ENCODE measurements at places on chromosomes 1 and 21. TPM values are rescaled to one million over a fixed set of nuclear protein-coding genes. Genes with fewer than 3 reads are reported as not detected.
A peak's percentile ranks its signal among the peaks of the same experiment; 100 is the strongest.

Gene OLIG1
- not detected for total RNA-seq

Gene KPNA6
- 44.2 TPM for total RNA-seq

GRCh38 chr1:85146972-85147359, 53.9 kb downstream of the SYDE2 start:
- peak; percentile 17 for DNase-seq

- no peak for DNase-seq
Measured at GRCh38 chr1:187396929-187397796, 568.4 kb downstream of the PLA2G4A start.

Gene TNNT2
- total RNA-seq, result not detected

DNA sequence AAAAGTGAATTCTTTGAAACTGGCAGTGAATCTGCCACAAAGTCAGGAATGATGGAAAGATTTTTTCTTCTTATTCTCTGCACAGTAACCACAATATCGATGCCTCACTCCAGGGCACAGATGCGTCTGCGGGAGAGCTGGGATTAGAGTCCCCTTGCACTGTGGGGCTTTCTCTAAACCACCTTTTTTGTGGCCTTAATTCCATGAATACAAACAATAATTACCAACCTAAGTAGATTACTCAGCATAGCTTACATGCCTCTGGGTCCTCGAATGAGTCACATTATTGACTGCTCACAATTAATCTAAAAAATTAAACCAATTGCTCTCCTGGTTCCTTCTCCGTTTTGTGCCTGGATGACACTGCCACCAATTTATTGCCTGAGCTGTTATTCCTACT, 125.8 kb downstream of the KAZN start:
- DNase-seq, result peak; percentile 62

DNA sequence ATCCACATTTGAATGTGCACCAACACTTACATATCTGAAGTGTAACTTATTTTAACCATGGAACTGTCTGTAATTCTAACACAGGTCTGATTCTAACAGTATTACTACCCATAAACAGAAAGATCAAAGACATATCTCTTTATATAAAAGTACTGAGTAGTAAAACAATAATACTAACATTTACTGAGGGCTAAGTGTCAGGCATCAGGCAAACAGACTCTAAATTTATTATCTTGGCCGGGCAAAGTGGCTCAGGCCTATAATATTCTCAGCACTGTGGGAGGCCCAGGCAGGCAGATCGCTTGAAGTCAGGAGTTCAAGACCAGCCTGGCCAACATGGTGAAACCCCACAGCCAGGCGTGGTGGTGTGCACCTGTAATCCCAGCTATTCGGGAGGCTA, 85.9 kb downstream of the JAK1 start:
- DNase-seq, result no peak

GRCh38 chr1:26169198-26169554, 413 bp upstream of the C1orf232 start:
- no peak for DNase-seq

- DNase-seq, result no peak
Measured at GRCh38 chr1:47774986-47775834, 222.0 kb downstream of the TRABD2B start.

Gene CIART
- not detected for total RNA-seq

DNA sequence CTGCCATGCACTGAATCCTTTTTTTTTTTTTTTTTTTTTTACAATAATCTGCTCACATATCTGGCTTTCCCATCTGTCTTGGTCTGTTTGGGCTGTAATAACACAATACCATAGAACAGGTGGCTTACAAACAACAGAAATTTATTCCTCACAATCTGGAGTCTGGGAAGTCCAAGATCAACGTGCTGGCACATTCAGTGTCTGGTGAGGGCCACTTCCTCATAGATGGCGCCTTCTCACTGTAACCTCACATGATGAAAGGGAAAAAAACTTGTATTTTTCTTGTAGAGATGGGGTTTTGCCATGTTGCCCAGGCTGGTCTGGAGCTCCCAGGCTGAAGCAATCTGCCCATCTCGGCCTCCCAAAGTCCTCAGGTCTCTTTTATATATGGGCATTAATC, 13.0 kb upstream of the PARP1 start:
- DNase-seq, result no peak

DNA sequence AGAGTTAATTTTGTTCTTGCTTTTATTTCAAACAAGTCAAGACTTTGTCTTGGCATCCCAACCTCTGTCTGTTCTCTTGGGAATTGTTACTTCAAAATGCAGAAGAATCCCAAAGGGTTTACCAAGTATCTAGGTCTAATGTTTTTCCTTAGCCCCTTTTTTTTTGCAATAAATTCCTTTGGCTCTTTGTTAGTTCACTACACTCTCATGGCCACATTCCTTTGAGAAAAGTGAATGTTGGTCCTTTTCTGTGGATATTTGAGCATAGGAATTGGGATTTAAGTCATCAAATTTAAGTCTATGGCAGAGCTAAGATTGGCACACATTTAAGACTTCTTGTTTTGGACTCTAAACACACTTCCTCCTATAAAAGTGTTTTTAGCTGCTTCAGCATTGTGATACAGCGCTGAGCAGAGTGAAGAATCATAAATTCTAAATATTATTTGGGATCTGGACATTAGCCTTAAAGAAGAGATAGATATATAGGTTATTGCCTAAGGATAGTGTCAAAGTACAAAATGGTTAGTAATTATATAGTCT, 1.9 kb downstream of the BTF3L4 start:
- no peak for DNase-seq

Gene REN
- not detected for total RNA-seq

GRCh38 chr1:168472223-168472622, 71.6 kb downstream of the XCL2 start:
- DNase-seq, result no peak

Gene SH2D2A
- total RNA-seq, result 0.51 TPM

GRCh38 chr1:166029196-166029945, 137.4 kb downstream of the FAM78B start:
- DNase-seq, result no peak

Gene NKAIN1
- 0.63 TPM for total RNA-seq

GRCh38 chr21:31107176-31107785, 69.0 kb upstream of the KRTAP19-8 start:
- DNase-seq, result no peak

GRCh38 chr21:45858180-45858579, 123.4 kb upstream of the COL6A1 start:
- no peak for DNase-seq

Gene G0S2
- 5.7 TPM for total RNA-seq

GRCh38 chr1:32755810-32756159, 53.2 kb upstream of the SYNC start:
- no peak for DNase-seq

Gene SDC3
- total RNA-seq, result 53.2 TPM

GRCh38 chr1:221778125-221778524, 36.2 kb upstream of the DUSP10 start:
- DNase-seq, result no peak

Gene PADI6
- total RNA-seq, result not detected

Data from Daoy (cell line).